Stimulated activated CD8-positive, alpha-beta memory T cell treated with anti-CD3 and anti-CD28 coated beads, Interleukin-12 subunit alpha, Interleukin-12 subunit beta, amount 100 ng/mL, for 1 hour (primary cell): ENCODE measurements at places on chromosomes 4 and X.
A peak's percentile ranks its signal among the peaks of the same experiment; 100 is the strongest.

DNA sequence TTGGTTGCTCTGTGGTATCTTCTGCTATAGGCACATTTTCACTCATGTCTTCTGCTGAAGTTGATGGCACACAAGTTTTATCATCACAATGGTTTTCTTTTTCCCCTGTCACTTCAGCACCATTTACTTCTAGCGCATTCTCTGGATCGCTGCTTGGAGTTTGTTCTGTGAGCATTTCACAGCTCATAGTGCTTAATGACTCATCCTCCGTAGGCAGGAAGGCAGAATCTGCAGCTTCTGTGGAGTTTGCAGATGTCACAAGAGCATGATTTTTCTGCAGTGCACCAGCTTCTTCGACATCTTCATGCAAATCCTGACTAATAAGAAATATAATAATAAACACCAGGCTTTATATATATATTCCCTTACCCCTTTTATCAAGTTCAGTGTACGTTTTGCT is 83.6 kb downstream of the CHM start:
- DNase-seq = no peak

DNA sequence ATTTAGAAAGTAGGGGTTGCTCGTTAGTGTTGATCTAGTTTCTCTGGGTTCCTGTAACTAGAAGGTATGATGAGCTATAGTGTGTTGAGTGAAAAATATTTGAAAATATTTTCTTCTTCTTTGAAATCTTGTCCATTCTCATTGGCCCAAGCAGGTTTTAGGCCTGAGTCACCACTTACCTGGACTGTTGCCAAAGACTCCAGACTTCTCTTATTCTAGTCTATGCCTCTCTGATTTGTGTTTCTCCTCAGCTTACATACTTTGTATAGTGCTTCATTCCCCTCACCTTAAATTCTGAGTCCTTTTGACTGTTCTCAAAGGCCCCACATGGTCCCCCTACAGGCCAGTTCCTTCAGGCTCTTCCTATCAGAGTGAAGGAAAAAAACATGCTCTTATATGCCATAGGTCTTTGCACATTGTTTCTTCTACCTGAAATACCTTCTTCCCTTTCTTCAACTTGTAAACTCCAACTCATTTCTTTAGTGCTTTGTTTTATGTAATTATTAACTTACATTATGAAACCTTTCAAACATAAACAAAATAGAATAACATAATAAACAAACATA is 258.2 kb downstream of the PPP1R2C start:
- DNase-seq = no peak

GRCh38 chrX:154486396-154487207 is at the start of gene UBL4A:
UBL4A (minus strand) TSS chrX:154486615; CDS start chrX:154486584, 31 bp downstream.
- DNase-seq = no peak

- DNase-seq = peak; percentile 34
Measured at GRCh38 chrX:65985922-65986588, 53.8 kb downstream of the VSIG4 start.

GRCh38 chr4:2745516-2745915 is 10.6 kb downstream of the TNIP2 start:
- no peak for DNase-seq

DNA sequence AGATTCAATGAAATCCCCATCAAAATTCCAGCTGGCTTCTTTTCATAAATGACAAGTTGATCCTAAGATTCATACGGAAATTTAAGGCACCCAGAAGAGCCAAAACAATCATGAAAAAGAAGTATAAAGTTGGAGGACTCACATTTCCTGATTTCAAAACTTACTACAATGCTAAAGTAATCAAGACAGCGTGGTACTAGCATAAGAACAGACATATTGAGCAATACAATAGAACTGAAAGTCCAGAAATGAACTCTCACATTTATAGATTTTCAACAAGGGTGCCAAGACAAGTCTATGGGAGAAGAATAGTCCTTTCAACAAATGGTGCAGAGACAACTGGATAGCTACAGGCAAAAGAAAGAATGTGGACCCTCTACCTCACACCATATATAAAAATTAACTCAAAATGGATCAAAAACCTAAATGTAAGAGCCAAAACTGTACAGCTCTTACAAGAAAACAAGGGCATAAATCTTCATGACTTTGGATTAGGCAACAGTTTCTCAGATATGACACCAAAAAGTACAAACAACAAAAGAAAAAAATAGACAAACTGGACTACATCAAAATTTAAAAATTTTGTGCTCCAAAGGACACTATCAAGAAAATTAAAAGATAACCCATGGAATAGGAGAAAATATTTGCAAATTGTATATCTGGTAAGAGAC is 28.5 kb downstream of the SASH3 start:
- DNase-seq = no peak

DNA sequence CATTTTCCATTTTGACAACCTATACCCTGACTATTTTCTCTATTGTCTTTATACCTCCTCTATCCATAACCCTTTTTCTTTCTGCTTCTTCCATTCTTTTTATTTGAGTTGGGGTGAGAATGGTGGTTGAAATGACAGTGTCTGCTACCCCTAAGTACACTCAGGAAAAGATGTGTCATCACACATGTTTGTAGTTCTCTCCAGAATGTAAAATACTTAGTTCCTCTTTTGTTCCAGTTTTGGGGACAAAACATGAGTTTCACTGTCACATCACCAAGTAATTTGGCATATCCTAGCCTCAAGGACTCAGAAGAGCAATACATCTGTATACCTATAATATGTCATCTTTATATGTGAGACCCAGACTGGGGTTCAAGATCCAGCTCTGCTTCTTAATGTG is 90.3 kb downstream of the COMMD8 start:
- no peak for DNase-seq

- DNase-seq = peak; percentile 25
Measured at GRCh38 chrX:153662266-153662665, 11.3 kb downstream of the PNCK start.

DNA sequence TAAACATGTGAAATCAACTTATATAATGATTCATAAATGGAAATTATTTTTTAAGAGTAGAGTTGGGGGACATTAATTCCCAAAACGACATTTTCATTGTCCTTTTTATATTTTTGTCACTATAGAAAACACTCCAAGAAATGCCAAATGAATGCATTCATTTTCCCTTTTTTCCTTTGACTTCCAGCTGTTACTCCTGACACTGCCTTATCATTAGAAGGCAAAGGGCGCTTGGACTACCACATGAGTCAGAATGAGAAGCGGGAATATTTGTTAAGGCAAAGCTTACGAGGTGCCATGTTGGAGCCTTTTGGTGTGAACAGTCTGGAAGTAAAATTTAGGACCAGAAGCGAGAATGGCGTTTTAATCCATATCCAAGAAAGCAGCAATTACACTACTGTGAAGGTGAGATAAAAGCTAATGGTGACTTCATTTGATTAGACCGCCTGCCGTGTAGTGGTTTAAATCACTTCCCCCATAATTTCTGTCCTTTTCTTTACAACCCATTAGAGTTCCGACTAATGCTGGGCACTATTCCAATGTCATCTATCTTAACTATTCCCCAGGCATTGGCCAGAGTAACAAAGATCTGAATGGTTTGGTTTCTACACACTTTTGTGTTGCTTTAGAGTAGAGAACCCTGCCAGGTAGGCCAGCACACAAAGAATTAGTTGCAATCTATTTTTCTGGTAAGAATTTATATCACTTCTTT is 166.7 kb downstream of the FAT4 start:
- DNase-seq = no peak

- no peak for DNase-seq
Measured at GRCh38 chrX:145715641-145716138, 101.9 kb upstream of the SLITRK2 start.

DNA sequence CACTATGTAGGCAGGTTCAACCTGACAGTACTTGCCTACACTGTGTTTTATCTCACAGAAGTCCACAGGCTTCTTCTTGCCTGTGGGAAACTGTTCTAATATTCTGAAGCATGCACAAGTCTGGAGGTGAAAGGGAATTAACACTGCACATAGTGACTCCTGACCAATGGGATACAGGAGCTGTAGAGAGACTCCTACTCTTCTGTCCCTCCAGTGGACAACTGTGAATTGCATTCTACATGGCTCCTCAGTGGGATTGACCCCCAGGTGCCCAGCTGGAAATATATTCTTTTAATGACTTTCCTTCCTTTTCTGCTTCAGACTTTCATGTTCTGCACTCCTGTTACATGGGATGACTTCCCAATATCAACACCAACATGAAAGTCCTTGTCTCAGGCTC is 8.2 kb upstream of the YIPF6 start:
- no peak for DNase-seq

- no peak for DNase-seq
Measured at GRCh38 chr4:36278789-36279188, 2.6 kb upstream of the DTHD1 start.

GRCh38 chr4:48635310-48635709 is 144.8 kb downstream of the FRYL start:
- no peak for DNase-seq

- DNase-seq = no peak
Measured at GRCh38 chr4:183945741-183946140, 40.6 kb downstream of the STOX2 start.

- DNase-seq = no peak
Measured at GRCh38 chrX:3509934-3510333, 163.5 kb upstream of the MXRA5 start.

GRCh38 chrX:70172221-70172620 is 5.1 kb upstream of the DGAT2L6 start:
- DNase-seq = no peak

DNA sequence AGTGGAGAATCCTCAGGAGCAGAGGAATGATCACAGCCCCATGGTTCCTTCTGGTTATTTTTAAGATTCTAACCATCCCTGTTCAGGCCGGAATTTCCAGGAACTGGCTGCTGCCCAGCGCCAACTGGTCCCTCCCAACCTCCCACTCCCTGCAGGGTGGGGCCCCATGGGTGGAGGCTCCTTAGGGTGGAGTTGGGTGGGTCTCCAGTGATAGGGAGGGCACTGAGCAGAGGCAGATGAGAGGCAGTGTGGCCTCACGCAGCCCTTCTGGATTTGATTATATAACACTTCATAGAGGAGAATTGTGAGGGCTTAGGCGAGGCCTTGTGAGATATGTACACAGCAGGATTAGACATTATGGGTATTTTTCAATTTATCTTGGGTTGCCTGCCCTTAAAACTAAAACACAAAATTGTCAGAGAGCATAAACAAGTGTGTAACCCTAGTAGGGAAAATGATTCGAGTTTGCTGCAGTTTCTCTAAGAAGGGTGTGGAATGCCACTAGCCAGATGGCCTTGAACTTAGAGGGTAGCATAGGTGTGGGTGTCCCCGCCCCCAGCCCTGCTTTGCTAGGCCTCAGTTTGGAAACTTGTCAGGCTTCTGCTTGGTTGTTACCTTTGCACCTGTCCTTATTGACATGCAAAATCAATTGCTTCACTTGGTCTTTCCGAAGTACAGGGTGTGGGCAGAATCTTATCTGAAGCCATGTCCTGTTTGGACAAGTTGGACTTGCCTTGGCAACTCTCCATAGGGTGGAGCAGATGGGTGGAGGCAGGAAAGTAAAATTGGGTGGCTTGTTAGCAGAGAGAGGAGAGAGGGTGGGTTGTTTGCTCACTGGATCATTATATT is 9.4 kb downstream of the KLF3 start:
- no peak for DNase-seq

DNA sequence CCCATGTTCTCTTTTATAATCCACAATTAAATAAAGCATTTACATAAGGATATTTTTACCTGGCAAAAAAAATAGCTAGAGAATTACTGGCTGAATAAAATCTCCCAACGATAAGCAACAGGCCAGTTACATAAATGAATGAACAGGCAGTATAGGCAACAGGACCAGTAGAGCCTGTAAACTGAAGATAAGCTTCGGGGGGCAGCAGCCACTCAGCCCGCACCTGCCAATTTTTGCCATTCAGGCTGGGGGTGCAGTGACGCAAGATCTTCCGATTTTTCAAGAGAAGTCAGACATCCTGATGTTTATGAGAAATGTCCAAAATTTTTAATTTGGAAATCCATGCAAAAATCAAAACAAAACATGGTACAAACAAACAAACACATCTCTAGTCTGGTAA is 49.0 kb upstream of the CDKN2AIP start:
- no peak for DNase-seq

- DNase-seq = peak; percentile 20
Measured at GRCh38 chr4:15396157-15396800, 31.6 kb upstream of the C1QTNF7 start.

- no peak for DNase-seq
Measured at GRCh38 chr4:22515888-22516541, at the start of gene ADGRA3. ADGRA3 (minus strand) TSS chr4:22516066; CDS start chr4:22515784, 282 bp downstream.

GRCh38 chr4:868421-868820 is 42.5 kb upstream of the CPLX1 start:
- DNase-seq = no peak

DNA sequence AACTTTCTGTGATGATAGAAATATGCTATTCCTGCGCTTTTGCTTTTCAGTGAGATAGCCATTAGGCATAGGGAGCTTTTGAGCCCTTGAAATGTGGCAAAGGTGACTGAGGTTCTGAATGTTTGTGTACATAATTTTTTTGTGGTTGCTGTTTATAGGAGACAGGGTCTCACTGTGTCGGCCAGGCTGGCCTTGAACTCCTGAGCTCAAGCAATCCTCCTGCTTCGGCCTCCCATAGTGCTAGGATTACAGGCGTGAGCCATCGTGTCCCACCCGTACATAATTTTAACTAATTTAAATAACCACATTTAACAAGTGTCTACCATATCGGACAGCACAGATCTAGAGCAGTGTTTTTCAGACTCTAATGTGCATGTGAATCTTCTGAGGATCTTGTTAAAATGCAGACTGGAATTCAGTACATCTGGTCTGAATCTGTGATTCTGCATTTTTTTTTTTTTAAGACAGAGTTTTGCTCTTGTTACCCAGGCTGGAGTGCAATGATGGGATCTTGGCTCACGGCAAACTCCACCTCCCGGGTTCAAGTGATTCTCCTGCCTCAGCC is 45.3 kb downstream of the CASP6 start:
- no peak for DNase-seq
